ENCODE measurements at places on chromosomes 13 and 19.
A peak's percentile ranks its signal among the peaks of the same experiment; 100 is the strongest.

DNA sequence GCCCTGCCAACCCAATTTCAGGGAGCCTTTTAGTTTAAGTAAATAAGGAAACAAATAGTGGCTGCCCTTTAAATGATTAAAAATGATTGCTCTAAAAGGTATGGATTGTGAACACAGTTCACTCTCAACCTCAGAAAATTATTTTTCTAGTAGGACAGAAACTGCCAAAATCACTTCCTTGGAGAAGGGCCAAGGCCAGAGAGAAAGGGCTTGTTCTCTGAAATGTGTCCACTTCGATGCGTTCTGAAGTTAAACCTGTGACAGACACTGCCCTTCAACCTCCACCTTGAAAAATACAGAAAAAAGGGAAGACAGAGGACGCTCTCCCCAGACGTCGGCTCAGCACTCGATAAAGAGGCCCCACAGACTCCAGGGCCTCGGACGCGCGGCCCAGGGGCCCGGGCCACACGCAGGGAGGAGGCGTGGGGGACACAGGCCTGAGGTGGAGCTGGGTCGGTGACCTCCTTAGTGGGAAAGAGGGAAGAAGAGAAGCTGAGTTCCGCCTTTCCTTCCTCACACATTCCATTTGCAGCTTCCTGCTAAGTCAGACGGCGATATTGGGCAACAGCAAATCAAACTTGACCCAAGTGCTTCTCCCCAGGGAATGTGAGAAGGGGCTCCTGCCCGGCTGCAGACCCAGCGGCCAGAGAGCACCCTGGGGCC is 63.6 kb downstream of the RASA3 start:
- peak; percentile 90 for DNase-seq

DNA sequence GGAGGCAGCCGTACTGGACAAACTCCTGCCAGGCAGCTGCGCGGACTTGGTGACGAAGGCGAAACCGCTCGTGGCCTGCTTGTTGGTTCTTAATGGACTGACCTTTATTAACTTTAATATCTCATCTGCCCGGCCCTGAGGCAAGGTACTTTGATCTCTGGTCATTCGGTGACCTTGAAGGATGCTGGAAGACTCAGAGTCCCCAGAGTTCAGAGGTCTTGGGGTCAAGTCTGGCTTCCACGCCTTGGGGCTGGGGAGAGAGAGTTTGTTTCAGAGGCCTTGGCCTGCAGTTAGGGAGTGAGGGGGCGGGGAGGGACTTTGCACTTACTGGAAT is 9.6 kb upstream of the EMC10 start:
- no peak for DNase-seq

DNA sequence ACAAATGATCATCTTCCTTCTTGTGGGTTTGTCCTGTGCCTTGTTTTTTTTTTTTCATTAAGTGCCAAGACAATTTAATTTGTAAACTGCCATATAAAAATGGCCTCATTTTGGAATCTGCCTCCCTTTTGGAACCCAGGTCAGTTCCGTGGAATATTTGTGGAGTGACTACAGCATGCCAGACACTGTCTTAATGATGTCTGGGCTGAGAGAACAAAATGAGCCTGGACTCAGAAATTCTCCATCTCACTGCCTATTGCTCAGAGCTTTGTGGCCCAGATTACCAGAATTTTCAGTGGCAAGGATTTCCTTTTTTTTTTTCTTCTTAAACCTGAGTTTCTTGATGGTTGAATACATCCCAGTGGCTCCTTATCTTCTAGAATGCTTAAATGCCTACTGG is 340.6 kb downstream of the ENOX1 start:
- peak; percentile 9 for DNase-seq

DNA sequence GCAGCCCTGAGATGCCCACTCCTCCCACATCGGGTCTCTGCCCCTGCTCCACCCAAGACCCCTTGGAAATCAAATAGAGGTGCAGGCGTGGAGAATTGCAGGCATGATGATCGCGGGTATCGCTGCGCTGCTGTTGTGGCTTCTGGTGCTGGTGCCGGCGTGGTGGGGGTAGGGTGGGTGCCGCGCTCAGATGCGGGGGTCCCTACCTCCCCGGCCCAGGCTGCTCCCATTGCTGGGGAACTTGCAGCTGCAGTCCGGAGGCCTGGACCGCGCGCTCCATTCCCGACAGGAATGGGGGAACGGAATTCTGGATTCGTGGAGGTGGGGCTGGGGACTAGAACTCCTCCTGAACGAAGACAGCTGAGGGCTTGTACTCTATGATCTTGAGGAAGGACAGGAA is 20.4 kb downstream of the CYP2F1 start:
- DNase-seq, result no peak

DNA sequence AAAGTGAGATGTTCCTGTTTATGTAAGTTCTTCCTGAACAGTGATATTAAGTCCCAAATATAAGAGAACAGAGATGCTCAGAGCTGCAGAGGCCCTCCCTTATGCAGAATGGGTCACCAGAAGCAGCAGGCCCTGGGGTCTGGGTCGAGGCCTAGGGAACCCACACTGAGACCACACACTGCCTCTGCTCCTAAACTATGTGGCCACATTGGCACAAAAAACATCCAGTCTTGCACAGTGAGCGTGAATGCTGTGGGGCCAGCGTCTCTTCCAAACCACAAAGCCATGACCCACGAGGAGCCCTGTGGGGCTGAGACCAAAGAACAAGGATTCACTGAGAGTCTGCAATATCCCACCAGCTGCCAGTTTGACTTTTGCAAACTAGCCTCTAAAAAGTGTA is 23.6 kb downstream of the PROZ start:
- no peak for DNase-seq

GRCh38 chr13:75445717-75446499 is 36.1 kb downstream of the TBC1D4 start:
- peak; percentile 52 for DNase-seq

DNA sequence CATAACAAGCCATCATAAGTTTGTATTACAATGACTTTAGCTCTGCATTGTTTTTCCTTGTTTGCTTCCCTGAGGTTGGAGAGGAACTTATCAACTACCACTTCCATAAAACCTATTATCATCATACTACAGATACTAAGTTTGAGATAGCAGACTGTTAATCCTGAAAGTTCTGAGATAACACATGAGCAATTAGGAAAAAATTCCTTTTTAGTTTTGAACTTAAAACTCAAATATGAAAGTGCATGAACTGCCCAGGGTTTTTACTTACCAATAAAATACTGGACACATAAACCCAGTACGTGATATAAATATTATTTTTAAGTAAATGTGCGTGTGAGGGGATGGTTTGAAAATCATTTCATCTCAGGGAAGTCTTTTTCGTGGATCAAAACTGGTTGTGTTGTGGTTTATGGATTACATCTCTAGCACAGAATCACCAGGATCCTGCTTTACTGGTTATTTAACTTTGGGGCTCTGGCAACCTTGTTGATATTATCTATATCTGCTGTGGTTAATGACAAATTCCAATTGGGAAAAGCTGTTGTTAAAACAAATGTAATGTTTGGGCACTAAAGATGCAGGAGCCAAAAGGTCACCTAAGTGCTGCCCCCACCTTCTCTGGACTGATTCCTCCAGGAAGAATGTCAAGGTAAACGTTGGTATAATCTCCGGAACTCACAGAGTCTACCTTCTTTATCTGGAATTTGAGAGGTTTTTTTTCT is 12.4 kb downstream of the CDX2 start:
- DNase-seq, result no peak

GRCh38 chr13:50459658-50460057 is 383.8 kb downstream of the DLEU7 start:
- no peak for DNase-seq

DNA sequence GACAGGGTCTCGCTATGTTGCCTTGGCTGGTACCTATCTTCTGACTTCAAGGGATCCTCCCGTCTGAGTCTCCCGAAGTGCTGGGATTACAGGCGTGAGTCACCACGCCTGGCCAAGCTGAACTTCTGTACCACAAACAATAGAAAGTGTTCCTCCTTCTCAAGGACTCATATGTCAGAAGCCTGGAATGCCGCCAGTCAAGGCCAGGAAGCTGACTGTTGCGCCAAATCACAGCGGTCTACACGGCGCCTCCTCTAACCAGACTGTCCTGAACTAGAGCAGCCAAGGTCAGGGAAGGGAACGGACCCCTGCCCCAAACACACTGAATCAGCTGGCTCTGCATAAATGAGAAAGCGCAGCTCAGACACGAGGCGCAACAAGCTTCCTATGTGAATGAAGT is 14.6 kb downstream of the RAB20 start:
- DNase-seq, result peak; percentile 87

DNA sequence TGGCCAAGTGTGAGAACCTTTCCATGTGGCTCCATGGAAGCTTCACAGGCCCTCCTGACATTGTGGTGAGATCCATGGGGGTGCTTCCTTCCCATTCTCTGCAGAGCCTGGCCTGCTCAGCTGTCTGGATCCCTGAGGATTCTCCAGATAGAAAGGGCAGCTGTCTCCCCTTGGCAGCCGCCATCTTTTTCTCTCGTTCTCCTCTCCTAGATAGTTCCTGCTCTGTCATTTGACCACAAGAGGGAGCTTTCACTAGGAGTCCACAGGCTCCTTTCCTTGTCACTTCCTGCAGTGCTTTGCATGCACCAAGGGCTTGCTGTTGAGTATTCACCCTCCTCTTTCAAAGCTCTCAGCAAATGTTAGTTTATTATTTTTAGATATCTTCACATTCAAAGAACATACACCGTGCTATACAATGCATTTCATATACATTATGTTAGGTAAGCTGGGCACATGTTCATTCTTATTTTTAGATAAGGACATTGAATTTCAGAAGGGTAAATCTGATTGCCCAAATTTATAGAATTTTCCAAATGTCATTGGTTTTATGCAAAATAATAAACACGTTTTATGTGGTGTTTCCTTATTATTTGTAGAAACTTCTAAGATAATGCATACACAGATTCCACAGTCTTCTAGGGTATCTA is 133.2 kb downstream of the FRY start:
- DNase-seq, result peak; percentile 58

DNA sequence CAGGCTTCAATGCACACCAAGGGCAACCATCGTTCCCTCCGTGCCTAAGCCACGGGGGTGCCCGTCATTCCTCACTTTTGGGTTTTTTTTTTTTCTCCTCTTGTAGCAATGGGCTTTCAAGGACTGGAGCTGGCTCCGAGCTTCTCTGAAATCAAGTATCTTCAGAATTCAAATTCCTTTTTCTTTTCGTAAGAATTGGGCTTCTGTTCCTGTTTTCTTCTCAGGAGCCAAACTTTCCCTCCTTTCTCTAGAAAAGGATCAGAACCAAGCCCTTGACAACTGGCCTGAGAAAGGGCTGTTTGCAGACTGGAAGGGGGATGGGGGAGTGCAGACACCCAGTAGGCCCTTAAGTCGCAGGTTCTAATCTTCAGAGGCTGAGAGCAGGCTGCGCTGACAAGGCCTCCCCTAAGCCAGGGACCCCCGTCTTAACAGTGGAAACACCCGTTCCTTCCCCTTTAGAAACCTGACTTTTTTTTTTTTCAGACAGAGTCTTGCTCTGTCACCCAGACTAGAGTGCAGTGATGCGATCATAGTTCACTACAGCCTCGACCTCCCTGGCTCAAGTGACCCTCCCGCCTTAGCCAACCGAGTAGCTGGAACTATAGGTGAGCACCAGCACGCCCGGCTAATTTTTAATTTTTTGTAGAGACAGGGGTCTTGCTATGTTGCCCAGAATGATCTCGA is 51.6 kb downstream of the RFX2 start:
- no peak for DNase-seq

- DNase-seq, result no peak
These were observed 180.6 kb downstream of the KDM4B start for GRCh38 chr19:5149508-5149907.

DNA sequence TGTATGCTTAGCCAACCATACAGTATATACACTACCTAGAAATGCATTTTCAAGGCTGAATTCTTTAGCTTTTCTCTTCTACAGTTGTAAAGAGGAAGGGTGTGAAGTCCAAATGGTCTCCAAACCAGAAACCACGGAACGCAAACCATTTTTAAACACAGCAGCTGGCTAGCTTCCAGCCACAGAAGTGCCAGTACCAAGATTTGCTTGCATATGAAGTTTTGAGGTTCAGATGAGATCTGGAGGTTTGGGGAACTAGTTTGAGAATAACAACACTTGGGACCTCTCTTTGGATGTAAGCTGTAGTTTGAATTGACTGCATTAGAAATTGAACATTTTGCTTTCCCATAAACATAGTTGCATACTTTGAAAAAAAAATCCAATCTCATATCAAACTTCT is 1243.5 kb downstream of the EFNB2 start:
- no peak for DNase-seq

DNA sequence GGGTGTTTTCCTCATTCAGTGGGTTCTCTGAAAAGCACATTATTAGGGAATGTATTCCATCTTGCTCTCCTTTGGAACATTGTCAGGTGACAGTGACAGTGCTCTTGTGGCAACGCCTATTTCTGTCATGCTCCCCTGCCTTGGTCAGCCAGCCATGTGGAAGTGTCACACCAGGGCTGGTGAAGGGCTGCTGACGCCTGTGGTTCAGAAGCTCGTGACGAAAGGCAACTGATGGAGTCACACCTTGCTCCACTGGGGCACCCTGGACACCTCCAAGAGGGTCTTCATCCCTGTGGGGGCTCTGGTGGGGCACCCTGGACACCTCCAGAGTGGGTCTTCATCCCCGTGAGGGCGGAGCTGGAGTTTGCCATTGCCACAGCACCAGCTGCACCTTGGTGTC is 68.9 kb upstream of the GPR183 start:
- DNase-seq, result no peak

DNA sequence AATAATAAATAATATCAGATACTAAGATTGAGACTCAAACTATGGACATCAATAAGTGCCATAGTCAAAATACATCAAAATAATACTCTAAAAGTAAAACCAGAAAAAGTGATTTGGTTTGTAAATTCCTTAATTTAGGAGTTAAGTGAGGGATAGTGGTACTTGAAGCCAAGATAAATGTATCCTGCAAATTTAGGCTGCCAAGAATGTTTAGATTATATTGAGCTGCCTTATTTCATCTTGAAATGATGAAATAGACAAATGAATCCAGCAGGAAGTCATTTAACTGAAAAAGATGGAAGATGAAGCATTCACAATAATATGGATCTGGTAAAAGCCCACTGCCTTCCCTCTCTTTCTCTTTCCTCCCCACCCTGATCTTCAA is 112.3 kb downstream of the LRCH1 start:
- DNase-seq, result no peak

- no peak for DNase-seq
These were observed 77.6 kb downstream of the LRCH1 start for GRCh38 chr13:46630431-46631178.

DNA sequence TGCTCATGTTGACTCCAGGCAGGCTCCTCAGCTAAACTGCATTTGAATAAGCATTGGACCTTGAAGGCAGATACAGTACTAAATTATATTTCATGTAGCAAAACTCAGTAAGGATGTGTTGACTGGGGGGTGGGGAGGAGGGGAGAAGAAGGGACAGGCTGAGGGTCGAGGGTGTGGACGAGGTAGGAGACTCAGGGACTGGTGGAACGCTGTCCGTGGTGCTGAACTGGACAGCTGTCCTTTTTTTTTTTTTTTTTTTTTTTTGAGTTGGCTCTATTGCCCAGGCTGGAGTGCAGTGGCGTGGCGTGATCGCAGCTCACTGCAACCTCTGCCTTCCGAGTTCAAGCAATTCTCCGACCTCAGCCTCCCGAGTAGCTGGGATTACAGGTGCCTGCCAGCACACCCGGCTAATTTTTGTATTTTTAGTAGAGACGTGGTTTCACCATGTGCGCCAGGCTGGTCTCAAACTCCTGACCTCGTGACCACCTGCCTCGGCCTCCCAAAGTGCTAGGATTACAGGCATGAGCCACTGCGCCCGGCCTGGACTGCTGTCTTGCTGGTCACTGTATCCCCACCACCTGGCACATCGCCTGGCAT is 33.2 kb upstream of the CASP14 start:
- DNase-seq, result no peak
